ENCODE measurements at places on chromosomes 1 and 21.

DNA sequence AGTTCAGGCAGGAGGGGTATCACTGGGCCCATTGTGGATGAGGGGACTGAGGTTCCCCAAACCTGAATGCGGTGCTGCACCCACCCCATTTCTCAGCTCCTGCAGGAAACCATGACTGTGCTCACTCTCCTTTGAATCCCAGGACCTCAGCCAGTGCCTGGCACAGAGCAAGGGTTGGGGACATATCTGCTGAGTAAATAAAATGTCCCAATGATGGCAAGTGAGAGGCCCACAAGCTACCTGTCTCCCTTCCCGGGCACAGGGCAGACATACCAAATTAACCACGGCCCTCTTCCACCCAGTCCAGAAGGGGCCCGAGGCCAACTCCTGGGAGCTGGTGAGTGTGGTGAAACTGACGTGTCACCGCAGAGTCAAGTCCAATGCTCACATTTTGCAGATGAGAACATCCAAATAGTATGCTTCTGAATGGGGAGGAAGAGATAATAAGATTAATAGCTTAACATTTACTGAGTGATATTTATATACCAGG lies 97.6 kb downstream of the EPHB2 start:
- no peak for DNase-seq

GRCh38 chr1:19349999-19350398 lies 37.9 kb downstream of the SLC66A1 start:
- no peak for DNase-seq

DNA sequence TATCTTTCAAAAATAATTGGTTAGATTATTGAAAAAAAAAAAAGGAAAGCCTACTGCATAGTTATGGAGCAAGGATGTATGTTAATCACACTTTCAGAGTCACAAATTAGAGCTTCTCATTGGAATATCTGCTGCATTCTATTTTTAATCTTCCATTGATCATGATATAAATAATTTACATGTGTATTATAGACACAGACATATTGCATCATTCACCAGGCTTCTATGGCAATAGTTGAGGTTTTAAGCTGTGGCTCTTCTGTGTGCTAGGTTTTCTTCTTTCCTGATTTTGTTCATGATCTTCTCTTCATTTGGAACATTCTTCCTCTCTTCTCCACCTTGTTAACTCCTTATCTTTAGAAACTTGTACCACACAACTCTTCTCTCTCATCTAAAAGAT lies 123.2 kb upstream of the HMCN1 start:
- no peak for DNase-seq

DNA sequence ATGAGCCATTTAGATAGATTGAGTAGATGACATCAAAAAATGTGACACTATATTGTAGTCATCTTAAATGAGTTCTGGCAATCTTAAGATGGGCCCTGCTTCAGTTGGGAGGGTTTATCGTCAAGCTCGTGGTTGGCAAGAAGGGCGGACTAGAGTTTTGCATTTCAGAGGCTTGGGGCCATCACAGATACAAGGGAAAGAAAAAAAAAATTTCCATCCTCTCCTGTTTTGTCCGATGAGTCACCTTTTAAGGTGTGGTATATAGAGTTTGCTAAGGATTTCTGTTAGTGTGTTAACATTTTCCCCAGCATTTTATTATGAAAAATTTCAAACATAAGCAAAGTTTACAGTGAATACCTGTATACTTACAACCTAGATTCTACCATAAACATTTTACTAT lies 31.8 kb upstream of the KCNQ4 start:
- DNase-seq, result no peak

DNA sequence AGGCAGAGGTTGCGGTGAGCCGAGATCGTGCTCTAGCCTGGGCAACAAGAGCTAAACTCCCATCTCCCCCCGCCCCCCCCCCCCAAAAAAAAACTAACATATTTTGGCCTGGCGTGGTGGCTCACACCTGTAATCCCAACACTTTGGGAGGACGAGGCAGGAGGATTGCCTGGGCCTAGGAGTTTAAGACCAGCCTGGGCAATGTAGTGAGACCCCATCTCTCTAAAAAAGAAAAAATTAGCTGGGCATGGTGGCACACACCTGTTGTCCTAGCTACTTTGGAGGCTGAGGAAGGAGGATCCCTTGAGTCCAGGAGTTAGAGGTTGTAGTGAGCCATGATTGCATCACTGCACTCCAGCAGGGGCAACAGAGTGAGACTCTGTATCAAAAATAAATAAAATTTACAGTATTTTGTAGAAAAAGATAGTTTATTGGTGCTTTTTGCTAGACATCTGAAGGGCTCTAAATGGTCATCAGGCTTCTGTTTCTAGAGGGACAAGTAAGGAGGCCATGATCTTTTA lies 9.0 kb downstream of the YTHDF2 start:
- no peak for DNase-seq

GRCh38 chr21:45112371-45112770 lies 38.0 kb downstream of the ADARB1 start:
- DNase-seq, result no peak

DNA sequence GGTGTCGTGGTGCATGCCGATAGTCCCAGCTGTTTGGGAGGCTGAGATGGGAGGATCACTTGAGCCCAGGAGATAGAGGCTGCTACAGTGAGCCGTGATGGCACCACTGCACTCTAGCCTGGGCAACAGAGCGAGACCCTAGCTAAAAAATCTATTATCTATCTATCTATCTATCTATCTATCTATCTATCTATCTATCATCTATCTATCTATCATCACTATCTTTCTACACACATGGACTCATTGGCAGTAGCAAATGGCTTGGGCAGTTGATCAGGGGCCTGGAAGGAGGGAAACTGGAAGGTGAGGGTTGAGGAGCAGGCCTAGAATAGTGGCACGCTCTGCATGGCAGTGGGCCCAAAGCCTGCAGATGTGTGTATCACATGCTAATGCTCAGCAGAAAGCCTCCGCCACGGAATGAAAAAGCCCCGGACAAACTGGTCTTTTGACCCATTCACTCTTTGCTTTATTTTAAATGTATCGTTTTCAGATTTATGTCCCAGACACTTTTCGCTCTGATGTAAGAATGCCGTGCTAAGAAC lies 7.3 kb upstream of the HUNK start:
- no peak for DNase-seq

GRCh38 chr1:245693941-245694752 lies 539.4 kb downstream of the KIF26B start:
- no peak for DNase-seq

GRCh38 chr1:33502726-33503125 lies 30.3 kb downstream of the ZSCAN20 start:
- no peak for DNase-seq

- no peak for DNase-seq
These were observed 69.2 kb downstream of the DTL start for GRCh38 chr1:212104586-212105325.

DNA sequence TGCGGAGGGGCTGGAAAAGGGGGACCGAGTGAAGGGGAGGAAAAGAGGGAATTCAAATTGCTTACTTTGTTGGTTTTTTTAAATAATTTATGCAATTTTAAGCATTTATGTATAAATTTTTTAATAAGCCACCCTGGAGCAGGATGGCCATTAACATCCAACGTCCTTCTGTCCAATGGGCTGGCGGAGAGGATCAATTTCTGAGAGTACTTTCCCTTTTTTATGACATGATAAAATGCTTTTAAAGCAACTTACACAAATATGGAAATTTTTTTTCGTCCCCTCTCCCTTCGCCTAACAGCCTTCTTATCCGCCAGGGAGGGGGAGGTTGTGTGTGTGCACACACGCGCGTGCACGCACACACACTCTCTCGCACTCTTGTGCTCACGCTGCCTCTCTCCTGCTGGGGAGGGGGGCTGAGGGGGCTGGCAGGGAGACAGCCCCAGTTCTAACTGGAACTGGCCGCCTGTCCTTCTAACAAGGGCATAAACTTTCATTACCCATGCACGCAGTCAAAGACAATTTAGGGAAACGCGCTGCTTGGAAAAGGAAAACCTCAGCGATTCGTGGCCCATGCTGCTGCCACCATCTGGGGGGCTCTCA lies 123.2 kb downstream of the CASZ1 start:
- no peak for DNase-seq

DNA sequence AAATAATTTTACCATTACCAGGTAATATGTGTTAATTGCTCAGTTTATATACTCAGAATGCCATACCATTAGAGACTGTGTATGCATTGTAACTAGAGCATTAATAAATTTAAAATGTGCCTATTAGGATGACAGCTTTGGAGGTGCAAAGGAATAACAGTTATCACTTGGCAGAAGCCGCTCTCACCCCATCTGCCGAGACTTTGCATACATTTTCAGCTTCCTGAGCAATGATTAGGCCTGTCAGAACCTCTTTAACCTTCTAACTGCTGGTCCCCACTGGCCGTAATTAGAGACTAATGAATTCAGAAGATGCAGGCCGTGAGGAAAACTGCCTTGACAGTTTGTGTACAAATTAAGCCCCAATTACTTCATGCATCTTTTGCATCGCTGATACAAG lies 158.0 kb upstream of the PROX1 start:
- no peak for DNase-seq

DNA sequence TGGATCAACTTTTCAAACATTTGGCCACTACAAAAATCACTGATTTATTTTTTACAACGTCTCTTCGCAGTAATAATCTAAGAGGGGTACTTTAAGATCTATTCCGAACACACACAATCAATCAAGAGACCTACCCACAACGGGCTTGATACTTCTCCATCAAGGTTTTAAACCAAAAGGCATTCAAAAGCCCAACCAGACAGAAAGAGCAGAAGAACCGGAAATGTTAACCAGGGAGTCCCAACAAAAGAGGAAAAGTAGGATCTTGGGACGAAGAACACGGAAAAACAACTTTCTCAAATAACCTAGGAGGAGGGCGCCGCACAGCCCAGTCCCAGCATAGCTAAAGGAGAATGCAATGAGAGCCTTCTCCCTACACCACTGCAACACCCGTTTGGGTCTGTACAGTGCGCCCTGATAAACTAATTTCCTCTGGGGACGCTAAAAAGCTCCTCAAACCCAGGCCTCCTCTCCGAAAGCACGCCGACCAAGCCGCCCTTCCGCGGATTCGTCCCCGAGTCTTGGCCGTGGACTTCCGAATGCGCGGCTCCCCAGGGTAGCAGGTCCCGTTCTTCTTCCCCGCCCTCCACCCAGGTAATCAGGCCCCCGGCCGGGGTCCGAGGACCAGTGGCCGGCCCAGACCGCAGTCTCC lies 623 bp downstream of the RPL22 start:
- no peak for DNase-seq

DNA sequence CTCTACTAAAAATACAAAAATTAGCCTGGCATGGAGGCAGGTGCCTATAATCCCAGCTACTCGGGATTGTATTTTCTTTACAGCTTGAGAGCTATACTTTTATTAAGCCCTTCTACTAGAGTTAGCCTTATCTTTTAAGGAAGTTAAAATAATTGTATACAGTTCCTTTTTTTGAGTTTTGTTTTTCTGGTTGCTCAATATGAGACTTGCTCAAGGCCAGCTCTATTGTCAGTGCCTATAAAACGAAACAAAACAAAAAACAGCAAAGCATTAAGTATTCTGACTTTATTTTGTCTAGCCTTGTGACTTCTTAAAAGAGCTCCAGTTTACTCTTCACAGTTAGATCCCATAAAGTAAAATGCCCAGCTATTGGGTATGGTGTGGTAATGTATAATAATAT lies 17.2 kb downstream of the PKN2 start:
- no peak for DNase-seq

DNA sequence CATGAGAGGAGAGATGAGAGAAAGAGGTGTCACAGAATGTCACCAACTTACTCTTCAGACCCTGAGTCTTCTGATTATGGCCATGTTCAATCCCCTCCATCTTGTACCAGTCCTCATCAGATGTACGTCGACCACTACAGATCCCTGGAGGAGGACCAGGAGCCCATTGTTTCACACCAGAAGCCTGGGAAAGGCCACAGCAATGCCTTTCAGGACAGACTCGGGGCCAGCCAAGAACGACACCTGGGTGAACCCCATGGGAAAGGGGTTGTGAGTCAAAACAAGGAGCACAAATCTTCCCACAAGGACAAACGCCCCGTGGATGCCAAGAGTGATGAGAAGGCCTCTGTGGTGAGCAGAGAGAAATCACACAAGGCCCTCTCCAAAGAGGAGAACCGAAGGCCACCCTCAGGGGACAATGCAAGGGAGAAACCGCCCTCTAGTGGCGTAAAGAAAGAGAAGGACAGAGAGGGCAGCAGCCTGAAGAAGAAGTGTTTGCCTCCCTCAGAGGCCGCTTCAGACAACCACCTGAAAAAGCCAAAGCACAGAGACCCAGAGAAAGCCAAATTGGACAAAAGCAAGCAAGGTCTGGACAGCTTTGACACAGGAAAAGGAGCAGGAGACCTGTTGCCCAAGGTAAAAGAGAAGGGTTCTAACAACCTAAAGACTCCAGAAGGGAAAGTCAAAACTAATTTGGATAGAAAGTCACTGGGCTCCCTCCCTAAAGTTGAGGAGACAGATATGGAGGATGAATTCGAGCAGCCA lies 8.0 kb downstream of the ELOA start:
- no peak for DNase-seq

DNA sequence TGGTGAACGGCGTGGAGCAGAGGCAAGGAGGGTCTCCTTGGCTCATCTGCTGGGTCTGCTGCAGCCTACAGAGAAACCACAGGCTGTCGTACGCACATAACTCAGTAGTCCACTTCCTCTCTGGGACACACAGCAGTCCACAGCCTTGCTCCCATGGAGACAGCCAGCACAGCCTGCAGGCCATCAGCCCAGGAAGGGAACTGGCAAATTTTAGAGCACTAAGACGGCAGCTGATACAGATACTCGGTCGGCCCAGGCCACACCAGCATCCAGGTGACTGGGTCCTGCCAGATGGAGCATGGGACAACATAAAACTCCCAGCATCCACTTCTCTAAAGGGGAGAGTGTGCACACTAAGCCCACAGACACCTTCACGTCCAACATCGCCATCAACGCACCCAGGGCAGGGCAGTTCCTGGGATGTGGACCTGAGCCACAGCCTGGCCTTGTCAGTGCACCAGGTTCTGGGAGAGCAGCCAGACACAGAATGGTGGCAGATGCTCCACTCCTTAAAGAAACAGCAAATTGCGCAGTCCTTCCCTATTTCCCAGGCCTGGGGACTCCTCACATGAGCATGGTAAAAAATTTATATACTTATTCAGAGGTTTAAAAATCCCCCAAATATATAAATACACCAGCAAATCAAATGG lies 247.1 kb upstream of the RAB4A start:
- DNase-seq, result no peak

GRCh38 chr1:213686983-213687382 lies 300.8 kb upstream of the PROX1 start:
- DNase-seq, result no peak

- DNase-seq, result no peak
These were observed 326.8 kb downstream of the HLX start for GRCh38 chr1:221206076-221206475.
